ENCODE measurements at places on chromosomes 1 and 21.

- DNase-seq, result no peak
These were observed 7.9 kb downstream of the KIF21B start for GRCh38 chr1:201015551-201016091.

DNA sequence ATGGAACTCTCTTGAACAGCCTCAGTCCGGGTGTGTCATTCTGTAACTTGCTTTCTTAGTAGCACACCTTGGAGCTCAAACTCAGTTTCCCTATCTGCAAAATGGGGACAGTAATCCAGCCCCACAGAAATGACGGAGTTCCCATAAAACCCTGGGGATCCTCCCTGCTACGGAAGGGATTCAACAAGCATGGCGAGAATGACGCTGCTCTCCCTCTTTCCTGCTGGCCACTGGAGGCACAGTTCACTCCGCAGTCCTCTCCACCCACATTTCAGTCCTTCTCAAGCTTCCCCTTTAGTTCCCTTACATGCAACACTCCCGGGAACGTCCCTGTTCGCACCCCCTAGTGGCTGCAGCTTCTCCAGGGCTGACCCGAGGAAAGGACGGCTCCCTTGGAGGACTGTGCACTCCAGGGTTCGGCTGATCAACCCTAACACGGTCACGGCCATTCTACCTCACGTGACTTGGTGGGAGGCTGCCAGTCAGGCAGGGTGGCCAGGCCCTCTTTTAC lies 20.6 kb downstream of the RUNX3 start:
- no peak for DNase-seq

DNA sequence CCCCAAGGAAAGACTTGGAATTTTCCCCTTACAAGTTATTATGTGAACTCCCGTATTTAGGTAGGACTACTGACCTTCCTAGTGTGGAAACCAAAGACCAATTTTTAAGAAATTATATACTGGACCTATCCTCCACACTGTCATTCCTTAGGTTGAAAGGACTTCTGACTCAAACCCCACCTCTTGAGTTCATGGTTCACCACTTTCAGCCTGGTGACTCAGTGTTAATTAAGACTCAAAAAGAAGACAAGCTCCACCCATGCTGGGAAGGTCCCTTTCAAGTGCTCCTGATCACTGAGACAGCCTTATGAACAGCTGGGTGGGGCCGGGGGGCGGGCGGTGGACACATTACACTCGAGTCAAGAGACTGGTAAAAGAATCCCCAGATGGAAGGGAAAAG lies 113.2 kb downstream of the LRRC53 start:
- no peak for DNase-seq

DNA sequence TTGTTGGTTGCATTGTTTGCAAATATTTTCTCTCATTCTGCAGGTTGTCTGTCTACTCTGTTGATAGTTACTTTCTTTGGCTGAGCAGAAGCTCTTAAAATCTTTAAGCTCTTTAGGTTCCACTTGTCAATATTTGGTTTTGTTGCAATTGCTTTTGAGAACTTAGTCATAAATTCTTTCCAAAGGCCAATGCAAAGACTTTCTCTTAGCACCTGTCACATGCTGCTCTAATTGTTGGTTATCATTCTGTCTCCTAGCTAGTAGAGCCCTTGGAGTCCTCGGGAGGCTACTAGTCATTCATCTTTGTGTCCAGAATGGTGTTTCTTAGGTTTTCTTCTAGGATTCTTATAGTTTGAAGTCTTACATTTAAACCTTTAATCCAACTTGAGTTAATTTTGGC lies 312.7 kb upstream of the PROX1 start:
- DNase-seq, result no peak

- DNase-seq, result no peak
These were observed 55.3 kb downstream of the C8B start for GRCh38 chr1:56910441-56910985.

DNA sequence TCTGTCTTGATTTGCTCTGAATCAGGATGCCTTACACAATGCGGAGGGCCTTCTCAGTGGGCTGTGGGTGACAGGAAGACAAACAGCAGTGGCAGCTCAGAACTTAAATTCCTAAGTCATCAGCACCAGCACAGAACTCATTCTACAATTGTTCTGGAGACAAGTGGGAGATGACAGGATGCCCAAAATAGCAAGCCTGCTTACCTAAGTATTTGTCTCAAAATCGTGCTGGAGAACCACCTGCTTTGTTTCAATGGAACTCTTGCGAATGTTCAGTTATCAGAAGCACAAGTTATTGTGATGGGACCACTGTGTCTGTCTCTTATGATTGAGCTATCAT lies 76.1 kb downstream of the VCAM1 start:
- no peak for DNase-seq

GRCh38 chr21:14677639-14678179 lies 131.6 kb upstream of the SAMSN1 start:
- DNase-seq, result no peak

DNA sequence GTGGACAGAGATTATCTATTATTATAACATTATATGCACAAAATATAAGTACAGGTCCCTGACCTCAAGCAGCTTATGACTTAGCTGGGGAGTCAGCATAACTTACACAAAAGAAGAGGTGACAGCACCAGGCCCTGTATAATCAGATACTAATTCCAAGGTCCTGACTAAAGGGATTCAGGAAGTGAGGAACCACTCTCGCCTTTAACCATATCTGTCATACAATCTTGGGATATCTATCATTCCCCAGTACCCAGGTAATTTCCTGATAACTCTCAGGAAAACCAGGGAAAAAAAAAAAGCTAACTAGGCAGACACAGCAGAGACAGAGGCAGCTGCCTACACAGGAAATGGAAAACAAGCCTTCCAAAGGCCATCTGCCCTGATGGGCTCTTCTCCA lies 78.5 kb upstream of the CAMK1G start:
- DNase-seq, result no peak

DNA sequence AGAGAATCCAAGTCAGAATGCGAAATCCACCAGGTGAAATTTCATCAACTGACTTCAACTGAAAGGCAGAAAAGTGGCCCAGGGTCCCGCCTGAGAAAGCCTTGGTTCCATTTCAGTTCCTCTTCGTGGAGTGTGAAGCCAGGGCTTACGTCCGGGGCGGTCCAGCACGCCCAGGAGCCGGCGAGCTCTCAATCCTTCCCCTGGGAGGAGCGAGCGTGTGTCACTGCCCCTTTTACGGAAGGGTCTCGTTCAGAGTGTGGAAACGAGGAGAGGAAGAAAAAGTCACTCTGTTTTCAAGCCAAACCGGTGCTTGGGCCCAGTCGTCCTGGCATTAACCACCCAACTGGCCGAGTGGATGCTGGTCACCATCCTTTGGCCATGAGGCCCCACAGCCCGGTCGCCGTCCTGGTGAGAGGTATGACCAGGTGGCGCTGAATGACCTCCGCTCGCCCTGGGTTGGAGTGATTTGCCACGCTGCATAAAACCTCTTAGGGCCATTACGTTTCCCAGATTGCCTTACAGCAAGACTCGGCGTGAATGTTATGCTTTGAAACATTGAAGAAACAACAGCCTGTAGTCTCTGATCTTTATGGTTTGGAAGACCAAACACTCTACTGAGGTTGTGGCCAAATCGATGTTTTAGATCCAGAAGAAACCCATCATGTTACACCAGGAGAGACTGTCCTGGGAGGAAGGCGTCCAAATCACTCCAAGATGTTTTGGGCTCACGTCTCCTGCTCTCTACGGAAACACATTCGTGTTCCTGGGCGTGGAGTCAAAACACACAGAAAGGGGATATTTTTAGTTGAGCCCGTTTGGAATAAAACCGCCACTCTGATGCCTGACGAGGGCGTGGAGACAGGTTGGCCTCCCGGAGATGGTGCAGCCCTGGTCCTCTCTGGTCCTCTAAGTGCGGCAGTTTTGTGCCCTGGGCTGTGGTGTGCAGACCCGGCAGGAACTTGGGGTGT lies 93.6 kb upstream of the ACTRT2 start:
- no peak for DNase-seq

DNA sequence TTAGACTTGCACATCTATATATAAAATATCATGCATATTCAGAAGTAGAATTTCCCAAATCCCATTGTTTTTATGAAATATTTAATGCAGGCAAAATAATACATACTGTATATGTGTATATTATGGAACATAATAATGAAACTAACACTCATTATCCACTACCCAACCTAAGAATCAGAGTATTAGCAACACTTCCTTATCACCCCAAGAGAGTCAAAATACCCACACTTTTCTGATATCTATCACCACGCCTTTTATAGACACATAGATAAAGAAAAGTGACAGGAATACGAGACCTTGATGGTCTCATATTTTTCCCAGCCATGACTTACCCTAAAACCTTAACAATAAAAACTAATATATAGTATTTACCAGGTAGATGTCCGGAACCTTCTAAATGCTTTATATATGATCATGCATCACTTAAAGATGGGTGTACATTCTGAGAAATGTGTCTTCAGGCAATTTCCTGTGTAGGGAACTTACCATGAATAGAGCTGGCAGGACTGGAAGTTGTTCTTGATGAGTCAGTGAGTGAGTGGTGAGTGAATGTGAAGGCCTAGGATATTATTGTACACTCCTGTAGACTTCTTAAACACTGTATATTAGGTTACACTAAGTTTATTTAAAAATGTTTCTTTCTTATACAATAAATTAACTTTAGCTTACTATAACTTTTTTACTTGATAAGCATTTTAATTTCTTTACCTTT lies 45.5 kb downstream of the TNFSF4 start:
- no peak for DNase-seq

GRCh38 chr1:204829133-204829825 lies 41.4 kb upstream of the NFASC start:
- no peak for DNase-seq

DNA sequence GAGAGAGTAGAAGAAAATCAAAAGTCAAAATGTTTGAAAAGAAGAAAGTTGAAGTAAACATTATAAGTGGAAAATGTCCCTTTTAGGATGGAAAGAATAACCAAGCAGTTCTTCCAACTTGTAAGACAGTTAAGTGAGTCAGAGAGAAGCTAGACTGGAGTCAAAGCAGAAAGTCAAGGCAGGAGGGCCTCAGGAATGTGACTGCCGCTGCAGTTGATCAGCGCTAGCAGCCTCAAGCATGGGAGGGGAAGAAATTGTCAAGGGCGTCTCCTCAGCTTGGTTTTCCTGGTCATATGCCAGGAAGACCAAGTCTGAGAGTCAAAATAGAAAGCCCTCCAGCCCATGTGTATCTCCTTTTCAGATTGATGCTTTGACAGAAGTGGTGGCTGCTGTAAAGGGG lies 23.2 kb downstream of the HAO2 start:
- DNase-seq, result no peak

GRCh38 chr1:19372602-19373001 lies 60.5 kb downstream of the SLC66A1 start:
- no peak for DNase-seq

- DNase-seq, result no peak
These were observed 147.8 kb downstream of the LEPR start for GRCh38 chr1:65568285-65568684.

DNA sequence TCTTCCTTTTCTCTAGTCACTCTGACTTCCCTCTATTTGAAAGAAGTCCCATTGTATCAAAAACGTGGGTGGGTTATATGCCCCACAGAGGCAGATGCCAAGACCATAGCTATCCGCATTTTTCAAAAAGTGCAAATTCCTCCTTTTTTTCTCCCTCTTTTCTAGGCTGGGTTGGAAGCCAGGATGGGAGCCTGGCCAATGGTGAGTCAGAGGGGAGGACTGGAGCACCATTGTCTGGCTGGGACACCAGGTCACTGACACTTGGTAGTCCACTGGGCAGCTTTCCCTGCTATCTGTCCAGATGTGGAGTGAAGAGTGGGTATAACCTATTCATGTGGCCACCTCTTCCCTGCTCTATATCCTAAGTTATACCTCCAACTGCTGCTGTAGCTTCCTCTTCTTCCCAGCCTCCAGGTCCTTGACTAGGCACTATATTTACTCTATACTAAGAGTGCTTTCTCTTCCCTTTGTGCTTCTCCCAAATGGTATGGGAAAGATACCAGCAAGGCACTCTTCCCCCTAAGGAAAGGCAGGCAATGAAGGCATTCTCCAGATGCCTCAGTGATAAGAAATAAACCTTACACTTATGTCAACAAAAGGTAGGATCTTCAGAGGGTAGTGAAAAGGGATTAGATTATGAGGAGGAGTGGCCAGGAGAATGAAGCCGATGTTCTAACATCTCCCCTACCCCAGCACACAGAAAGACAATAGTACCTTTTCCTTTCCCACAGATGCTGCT lies 12.9 kb downstream of the PI4KB start:
- DNase-seq, result no peak

- no peak for DNase-seq
These were observed 19.1 kb upstream of the CD101 start for GRCh38 chr1:116982319-116983004.

DNA sequence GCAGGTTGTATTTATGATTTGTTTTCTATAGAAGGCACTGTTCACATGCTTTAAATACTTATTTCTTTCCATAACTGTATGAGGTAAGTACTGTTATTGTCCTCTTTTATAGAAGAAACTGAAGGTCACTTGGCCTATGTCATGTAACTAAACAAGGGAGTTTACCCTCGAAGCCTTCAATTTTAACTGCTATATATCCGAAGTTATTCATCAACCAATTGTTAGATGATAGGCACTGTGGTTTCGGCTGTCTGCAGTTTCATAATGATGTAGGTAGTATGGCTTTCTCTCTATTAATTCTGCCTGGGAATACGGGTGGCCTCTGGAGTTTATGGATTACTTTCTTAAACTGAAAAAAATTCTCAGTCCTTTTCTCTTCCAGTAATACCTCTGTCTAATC lies 413.3 kb upstream of the ADGRL2 start:
- no peak for DNase-seq

- no peak for DNase-seq
These were observed 244.6 kb downstream of the COL11A1 start for GRCh38 chr1:102863704-102864103.

DNA sequence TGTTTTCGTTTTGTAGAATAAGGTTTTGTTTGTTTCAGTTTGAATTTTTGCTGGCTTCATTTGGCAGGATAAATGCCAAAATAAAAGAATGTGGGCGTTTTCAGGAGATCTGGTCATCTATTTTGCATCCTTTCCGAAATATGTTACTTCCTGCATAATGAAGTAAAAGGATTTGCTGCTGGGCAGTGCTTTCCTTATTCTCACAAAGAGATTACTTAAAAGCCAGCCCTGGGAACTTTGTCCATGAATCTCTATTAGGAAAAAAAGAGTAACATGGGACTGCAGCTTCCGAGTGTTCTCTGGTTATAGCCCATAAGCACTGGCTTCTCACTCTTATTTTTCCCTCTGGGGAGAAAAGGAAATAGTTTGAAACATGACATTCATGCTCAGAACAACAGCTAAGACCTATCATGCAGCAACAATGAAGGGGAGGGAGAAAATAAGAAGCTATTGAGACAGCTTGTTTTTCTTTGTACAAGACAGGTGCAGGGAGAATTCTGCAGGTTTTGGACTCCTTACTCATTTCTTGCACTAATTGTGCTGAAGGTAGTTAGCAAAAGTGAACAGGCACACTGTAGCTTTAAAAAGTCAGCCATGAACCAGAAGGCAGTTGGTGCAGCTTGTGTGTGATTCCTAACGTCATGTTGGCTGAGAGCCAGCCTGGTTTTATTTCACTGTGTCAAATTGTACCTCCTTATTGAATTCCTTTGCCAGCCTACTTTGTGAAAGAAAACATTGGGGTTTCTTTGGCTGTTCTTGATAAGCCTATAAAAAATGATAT lies at the start of gene SAMD13:
TSS of gene SAMD13 (plus strand) at position 705 of the 781 bp plus-strand sequence. CDS start 1,527 bp downstream, outside the sequence.
- DNase-seq, result no peak

All from activated CD8-positive, alpha-beta memory T cell treated with anti-CD3 and anti-CD28 coated beads for 24 hours (primary cell).